ENCODE measurements at places on chromosomes 1 and 21. TPM values are rescaled to one million over a fixed set of nuclear protein-coding genes. Genes with fewer than 3 reads are reported as not detected.

RASAL2 gene
- polyA plus RNA-seq, result 19.9 TPM

HCRTR1 gene
- polyA plus RNA-seq, result not detected

TNNI3K gene
- 1.1 TPM for polyA plus RNA-seq

DMRTA2 gene
- not detected for polyA plus RNA-seq

FCRL5 gene
- polyA plus RNA-seq, result not detected

KRTAP7-1 gene
- not detected for polyA plus RNA-seq

DIRAS3 gene
- 4.7 TPM for polyA plus RNA-seq

S100A9 gene
- polyA plus RNA-seq, result 15.5 TPM

CFHR4 gene
- polyA plus RNA-seq, result not detected

SH2D2A gene
- polyA plus RNA-seq, result 0.63 TPM

IVL gene
- polyA plus RNA-seq, result 0.08 TPM

STIL gene
- 5.8 TPM for polyA plus RNA-seq

LRRIQ3 gene
- polyA plus RNA-seq, result 1.2 TPM

ZNF648 gene
- 0.05 TPM for polyA plus RNA-seq

MMEL1 gene
- 0.31 TPM for polyA plus RNA-seq

CFAP74 gene
- 0.14 TPM for polyA plus RNA-seq

ZBTB8A gene
- polyA plus RNA-seq, result 11.0 TPM

TRIM17 gene
- not detected for polyA plus RNA-seq

ZCCHC17 gene
- polyA plus RNA-seq, result 29.9 TPM

NR5A2 gene
- polyA plus RNA-seq, result not detected

HORMAD1 gene
- not detected for polyA plus RNA-seq

ARHGAP29 gene
- 45.0 TPM for polyA plus RNA-seq

PGBD5 gene
- 22.2 TPM for polyA plus RNA-seq

LCE1F gene
- not detected for polyA plus RNA-seq

FALEC gene
- 0.71 TPM for polyA plus RNA-seq

SERTAD4 gene
- polyA plus RNA-seq, result 5.8 TPM

SPRR3 gene
- polyA plus RNA-seq, result 41.0 TPM

SPATA17 gene
- 3.7 TPM for polyA plus RNA-seq

COL18A1 gene
- 68.1 TPM for polyA plus RNA-seq

CCDC17 gene
- 1.0 TPM for polyA plus RNA-seq

DLGAP3 gene
- polyA plus RNA-seq, result not detected

UBASH3A gene
- polyA plus RNA-seq, result 0.17 TPM

PODN gene
- polyA plus RNA-seq, result 7.2 TPM

RAB3B gene
- 0.41 TPM for polyA plus RNA-seq

WDR64 gene
- polyA plus RNA-seq, result 0.38 TPM

GLMN gene
- polyA plus RNA-seq, result 20.2 TPM
